Osteoblast (primary cell): ENCODE measurements at places on chromosomes 13 and 19.

GRCh38 chr13:114009590-114010400 lies 35.9 kb upstream of the C13orf46 start:
- no peak for DNase-seq

DNA sequence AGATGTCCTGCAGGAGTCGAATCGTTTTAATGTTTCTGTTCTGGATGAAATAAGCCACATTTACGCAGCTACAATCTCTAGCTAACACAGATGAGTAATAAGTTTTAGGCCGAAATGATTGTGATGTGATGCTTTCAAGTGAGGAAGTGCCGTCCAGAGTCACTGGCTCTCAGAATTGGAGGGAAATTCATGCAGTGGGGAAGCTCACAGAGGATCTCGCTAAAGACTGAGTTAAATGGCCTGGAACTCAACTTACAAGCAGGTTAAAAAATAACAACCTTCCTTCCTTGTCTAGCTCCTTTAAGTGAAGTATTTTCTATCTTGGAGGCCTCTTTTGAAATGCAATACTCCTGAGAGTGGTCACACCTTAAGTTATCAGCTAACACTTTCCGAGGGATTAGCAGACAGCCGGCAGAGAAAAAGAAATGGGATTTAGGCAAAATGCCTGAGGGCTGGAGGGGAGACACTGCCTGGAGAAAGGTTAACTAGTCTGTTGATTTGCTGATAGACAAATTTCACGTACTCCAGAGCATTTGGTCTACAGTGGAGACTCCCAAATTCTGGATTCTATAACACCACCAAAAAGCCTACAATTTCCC lies 74.2 kb downstream of the IRS2 start:
- no peak for DNase-seq

DNA sequence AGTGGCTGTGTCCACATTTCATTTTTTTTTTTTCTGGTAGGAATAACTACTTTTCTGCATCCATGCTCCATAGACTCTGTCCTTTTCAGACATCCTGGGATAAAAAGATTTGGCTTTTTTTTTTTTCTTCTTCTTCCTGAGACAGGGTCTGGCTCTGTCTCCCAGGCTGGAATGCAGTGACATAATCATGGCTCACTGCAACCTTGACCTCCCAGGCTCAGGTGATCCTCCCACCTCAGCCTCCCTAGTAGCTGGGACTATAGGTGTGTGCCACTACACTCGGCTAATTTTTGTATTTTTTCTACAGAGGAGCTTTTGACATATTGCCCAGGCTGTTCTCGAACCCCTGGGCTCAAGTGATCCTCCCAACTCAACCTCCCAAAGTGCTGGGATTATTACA lies 4.1 kb upstream of the ICAM3 start:
- DNase-seq = no peak

GRCh38 chr13:50586414-50587083 lies 256.9 kb downstream of the DLEU7 start:
- no peak for DNase-seq

DNA sequence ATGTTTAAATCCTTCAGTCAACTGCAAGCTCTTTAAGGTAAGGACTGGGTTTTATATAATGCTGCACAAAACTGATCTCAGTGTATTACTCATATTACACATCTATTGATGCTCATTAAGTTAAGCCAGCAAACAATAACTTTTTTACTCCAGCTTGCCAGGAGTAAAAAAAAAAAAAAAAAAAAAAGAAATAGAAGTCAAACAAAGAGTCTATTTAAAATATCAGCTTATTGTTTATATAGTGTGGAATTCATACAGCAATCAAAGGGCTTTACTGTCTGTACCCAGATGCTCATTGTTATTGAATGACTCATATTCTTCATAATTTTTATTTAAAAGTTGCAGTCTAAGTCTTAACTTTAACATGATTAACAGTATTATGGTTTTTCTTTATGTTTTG lies 21.8 kb upstream of the KBTBD7 start:
- DNase-seq = peak; percentile 56

GRCh38 chr13:112839356-112840105 lies 129.5 kb upstream of the MCF2L start:
- DNase-seq = peak; percentile 82

- DNase-seq = no peak
These were observed 716.2 kb upstream of the ARGLU1 start for GRCh38 chr13:107284173-107284572.

GRCh38 chr19:31838163-31838815 lies 489.1 kb upstream of the TSHZ3 start:
- DNase-seq = no peak

- no peak for DNase-seq
These were observed 2771.0 kb upstream of the PCDH20 start for GRCh38 chr13:64186503-64187250.

GRCh38 chr13:20769091-20769490 lies 4.7 kb downstream of the EEF1AKMT1 start:
- DNase-seq = no peak

DNA sequence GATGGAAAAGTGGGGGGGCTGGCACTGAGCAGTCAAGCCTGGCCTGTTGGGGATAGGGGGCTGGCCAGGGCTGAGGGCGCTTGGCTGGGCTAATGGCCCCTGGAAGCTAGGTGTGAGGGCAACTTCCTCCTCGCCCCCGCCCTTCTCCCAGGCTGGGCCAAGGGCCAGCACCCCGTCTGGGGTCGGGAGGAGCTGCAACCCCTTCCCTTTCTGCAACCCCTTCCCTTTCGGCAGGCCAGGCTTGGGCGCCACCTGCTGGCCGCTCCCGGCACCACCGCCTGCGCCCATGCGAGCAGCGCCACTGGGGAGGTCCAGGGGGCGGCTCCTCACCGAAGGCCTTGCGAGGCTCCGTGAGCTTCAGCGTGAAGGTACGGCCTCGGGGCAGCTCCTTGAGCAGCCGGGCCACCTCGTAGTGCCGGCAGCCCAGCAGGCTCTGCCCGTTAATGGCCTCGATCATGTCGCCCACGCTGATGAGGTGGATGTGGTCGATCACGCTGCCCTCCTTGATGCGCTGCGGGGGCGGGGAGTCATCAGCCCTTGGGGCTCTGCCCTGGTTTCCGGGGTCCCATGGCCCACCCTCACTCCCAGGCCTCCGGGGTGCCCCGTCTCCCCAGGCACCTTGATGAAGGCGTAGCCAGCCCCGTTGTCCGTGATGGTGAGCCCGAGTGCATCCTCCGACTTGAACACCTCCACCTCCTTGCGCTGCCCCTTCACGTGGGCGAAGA lies 5.0 kb upstream of the PTGER1 start:
- DNase-seq = peak; percentile 96

DNA sequence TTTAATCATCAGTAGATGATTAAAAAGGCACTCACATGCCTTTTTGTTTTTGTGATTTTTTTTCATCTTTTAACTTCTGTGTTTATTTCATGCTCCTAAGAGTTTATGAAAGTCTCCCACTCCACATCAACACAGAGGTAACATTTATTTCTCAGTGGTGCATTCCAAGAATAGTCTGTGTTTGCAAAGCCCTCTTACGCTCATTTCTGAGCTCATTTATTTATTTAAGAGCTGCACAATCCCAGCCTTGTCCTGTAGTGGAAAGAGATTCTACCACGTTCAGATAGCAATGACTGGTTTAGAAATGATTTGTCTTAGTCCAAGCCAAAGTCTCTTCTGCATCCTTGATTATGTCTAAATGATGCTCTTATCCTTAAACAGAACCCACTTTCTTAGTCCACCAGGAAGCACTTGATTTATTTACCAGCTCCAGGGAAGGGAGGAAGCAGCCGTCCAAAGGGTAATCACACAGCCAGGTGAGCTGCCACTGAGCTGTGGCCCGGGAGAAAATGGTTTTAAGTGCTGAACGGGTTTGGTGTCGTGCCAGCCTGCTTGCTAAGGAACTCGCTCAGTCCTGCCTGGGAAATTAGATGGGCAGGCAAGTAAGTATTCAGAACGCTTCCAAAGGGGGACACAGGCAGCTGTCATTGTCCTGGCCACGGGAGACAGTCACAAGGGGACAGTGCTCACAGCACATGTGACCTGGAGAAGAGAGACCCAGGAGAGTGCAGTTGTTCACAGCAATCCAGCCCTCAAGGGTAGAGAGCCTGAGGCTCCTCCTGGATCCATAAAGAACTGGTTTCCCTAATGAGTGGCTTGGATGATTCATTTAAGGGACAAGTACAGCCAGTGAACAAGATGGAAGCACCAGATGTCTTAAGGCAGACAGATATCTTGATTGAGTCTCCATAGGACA lies 131.8 kb upstream of the WASF3 start:
- peak; percentile 62 for DNase-seq

- DNase-seq = no peak
These were observed 160.5 kb downstream of the DLEU7 start for GRCh38 chr13:50682966-50683365.
